Bronchus fibroblast of lung (primary cell): ENCODE measurements at places on chromosomes 1 and 21. TPM values are rescaled to one million over a fixed set of nuclear protein-coding genes. Genes with fewer than 3 reads are reported as not detected.

Gene FCGR3B
- total RNA-seq = not detected in 2 replicates

Gene QSOX1
- total RNA-seq = 402 and 435 TPM in 2 replicates

Gene MYOM3
- total RNA-seq = not detected in 2 replicates

Gene FCAMR
- not detected in 2 replicates for total RNA-seq

Gene MPZL1
- total RNA-seq = 38.1 and 42.2 TPM in 2 replicates

Gene NEK2
- 34.2 and 39.2 TPM in 2 replicates for total RNA-seq

Gene RAB7B
- total RNA-seq = 3.2 and 3.4 TPM in 2 replicates

Gene ARL8A
- 17.7 and 25.2 TPM in 2 replicates for total RNA-seq

Gene TMOD4
- 0.45 and 0.50 TPM in 2 replicates for total RNA-seq

Gene ERVH48-1
- total RNA-seq = not detected in 2 replicates

Gene AMY2A
- not detected in 2 replicates for total RNA-seq

Gene KRTAP12-2
- total RNA-seq = not detected in 2 replicates

Gene ESPN
- total RNA-seq = under 0.01 TPM in 1 of 2 replicates, not detected in the other

Gene FCRL1
- total RNA-seq = not detected in 2 replicates

Gene VWA1
- 7.1 and 7.9 TPM in 2 replicates for total RNA-seq

Gene C1QC
- total RNA-seq = not detected in 2 replicates

Gene S100A14
- 0.34 TPM in 1 of 2 replicates, not detected in the other for total RNA-seq

Gene CD1B
- total RNA-seq = not detected in 2 replicates

Gene BARHL2
- not detected in 2 replicates for total RNA-seq

Gene PROK1
- not detected in 2 replicates for total RNA-seq

Gene TRPM2
- not detected in 2 replicates for total RNA-seq

Gene HPDL
- total RNA-seq = 5.0 and 7.1 TPM in 2 replicates
